ENCODE measurements at places on chromosomes 3 and 15. TPM values are rescaled to one million over a fixed set of nuclear protein-coding genes. Genes with fewer than 3 reads are reported as not detected.

- DNase-seq, result peak; percentile 53
- no peaks in the 10 kb centered on the region for H3K36me3 ChIP-seq
- H3K4me1 ChIP-seq, result no peaks in the 10 kb centered on the region
- no peaks in the 10 kb centered on the region for H3K27me3 ChIP-seq
These were observed 501.7 kb downstream of the SHQ1 start for GRCh38 chr3:72346526-72346926.

DNA sequence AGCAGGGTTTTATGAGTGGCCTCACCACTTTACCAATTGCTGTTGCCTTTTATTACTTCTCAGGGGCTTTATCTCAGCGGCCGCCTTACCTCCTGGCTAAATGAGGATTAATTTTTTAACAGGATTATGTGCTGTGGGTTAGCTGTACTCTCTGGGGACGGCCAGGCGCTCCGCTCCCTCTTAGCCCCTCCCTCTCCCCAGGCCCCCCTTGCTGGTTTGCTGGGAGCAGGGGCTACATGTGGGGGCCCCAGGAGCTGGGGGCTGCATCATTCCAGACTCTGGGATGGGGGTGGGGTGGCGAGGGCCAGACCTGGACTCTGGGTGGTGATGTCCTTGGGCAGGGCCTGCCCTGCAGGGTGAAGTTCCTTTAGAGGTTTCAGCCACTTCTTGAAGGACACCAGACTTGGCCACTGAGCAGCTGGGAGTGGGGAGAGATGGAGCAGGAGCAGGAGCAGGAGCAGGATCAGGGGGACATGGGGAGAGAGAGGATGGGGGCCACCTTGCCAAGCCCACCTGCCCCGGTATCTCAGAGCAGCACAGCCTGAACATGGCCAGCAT lies 196.1 kb downstream of the GOLGA6L6 start:
- H3K4me1 ChIP-seq, result no peaks in the 10 kb centered on the region
- no peaks in the 10 kb centered on the region for H3K27me3 ChIP-seq
- no peak overlapping the region for H3K4me3 ChIP-seq
- no peak for DNase-seq

DNA sequence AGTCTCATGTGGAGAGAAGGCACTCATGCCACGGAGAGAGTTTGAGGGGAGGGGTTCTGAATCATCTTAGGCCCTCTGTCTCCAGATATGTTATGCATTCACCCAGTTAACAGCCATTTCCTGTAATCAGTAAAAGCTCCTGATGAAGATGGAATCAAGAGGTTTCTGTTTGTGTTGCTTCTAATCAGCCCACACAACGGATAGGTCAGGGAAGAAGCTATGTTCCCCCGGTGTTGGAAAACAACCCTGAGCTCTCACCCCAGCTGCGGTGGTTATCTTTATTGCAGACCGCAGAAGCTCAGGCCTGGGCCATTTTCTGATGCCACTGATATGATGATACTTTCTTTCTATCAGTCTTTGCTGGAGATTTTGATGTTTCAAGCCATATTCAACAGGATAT lies 338.5 kb upstream of the ONECUT1 start:
- no peak overlapping the region for H3K27ac ChIP-seq
- no peak overlapping the region for H3K4me3 ChIP-seq
- H3K36me3 ChIP-seq, result no peaks in the 10 kb centered on the region
- DNase-seq, result peak; percentile 50

DNA sequence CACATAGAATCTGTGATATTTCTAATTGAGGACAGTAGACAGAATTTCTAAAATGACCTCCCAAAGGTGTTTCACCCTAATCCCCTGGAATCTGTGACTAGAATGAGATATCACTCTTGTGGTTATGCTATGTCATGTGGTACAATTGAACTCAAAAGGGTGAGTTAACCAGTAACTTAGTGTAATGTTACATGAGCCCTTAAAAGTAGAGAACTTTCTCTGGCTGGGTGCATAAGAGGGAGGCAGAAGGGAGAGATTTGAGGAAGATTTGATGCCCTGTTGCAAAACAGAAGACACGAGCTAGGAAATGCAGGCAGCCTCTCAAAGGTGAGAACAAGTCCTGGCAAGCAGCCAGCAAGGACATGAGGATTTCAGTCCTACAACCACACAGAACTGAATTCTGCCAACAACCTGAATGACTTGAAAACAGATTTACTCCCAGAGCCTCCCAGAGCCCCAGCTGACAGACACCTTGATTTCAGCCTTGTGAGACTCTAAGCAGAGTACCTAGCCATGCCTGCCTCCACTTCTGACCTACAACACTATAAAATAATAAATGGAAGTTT lies 160.3 kb downstream of the MTHFS start:
- no peaks in the 10 kb centered on the region for H3K36me3 ChIP-seq
- H3K4me3 ChIP-seq, result no peak overlapping the region
- DNase-seq, result no peak
- no peaks in the 10 kb centered on the region for H3K4me1 ChIP-seq
- H3K27me3 ChIP-seq, result no peaks in the 10 kb centered on the region

DNA sequence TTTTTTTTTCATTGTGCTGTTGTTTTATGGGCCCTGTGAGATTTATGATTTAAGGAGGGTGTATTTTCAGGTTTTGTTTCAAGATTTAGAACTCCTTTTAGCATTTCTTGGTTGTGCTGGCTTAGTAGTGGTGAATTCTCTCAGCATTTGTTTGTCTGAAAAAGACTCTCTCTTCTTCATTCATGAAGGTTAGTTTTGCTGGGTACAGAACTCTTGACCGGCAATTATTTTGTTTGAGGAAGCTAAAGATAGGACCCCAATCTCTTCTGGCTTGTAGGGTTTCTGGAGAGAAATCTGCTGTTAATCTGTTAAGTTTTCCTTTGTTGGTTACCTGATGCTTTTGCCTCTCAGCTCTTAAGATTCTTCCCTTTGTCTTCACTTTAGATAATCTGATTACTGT lies 46.9 kb downstream of the LYSMD4 start:
- H3K36me3 ChIP-seq, result peaks cover 39% of the 10 kb centered on the region
- DNase-seq, result no peak
- H3K27me3 ChIP-seq, result no peaks in the 10 kb centered on the region
- no peaks in the 10 kb centered on the region for H3K4me1 ChIP-seq

DNA sequence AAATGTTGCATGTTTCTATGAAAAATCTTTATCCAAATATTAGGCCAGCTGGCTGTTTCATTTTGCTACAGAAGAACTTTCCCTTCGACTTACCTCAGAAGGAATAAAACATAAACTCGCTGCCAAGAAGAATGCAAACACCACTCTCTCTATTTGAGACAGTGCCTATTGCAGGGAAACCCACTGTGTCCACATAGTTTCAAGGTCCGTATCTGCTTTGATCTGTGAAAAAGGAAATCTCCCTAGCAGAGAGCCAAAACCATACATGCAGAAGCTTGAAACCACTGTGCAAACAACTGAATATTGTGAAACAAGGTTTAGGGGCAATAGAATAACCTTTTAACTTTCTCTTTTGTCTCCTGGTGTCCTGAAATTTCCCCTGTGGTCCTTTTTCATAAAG lies 35.0 kb upstream of the CAPN7 start:
- no peaks in the 10 kb centered on the region for H3K4me1 ChIP-seq
- H3K27ac ChIP-seq, result no peak overlapping the region
- no peak for DNase-seq
- no peak overlapping the region for H3K4me3 ChIP-seq
- H3K36me3 ChIP-seq, result no peaks in the 10 kb centered on the region

Gene XIRP1
- not detected for total RNA-seq

DNA sequence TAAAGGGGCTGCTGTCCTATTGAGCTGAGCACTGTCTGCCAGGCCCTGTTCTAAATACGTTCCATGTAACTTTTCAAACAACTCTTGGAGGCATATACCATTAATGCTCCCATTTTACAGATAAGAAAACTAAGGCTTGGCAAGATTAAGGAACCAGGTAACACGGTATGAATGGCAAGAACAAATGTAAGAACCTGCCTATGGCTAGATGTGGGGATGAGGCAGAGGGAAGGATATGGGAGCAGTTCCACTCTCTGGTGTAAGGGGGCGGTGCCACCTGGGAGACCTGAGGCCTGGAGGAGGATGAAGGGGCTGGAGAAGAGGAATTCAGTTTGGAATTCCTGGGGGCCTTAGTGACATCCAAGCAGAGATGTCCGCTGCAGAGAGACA lies 3.8 kb upstream of the LMAN1L start:
- no peak overlapping the region for H3K4me3 ChIP-seq
- peaks cover 5% of the 10 kb centered on the region for H3K36me3 ChIP-seq
- no peak overlapping the region for H3K27ac ChIP-seq
- no peaks in the 10 kb centered on the region for H3K27me3 ChIP-seq
